Activated CD4-positive, CD25-positive, alpha-beta regulatory T cell treated with anti-CD3 and anti-CD28 coated beads, Interleukin-2, amount 50 U/mL, for 24 hours (primary cell): ENCODE measurements at places on chromosomes 7 and 10.
A peak's percentile ranks its signal among the peaks of the same experiment; 100 is the strongest.

- ATAC-seq = peak; percentile 69
Measured at GRCh38 chr10:21372651-21373410, 152.7 kb downstream of the SKIDA1 start.

GRCh38 chr10:112362833-112363232 lies 11.1 kb upstream of the ACSL5 start:
- ATAC-seq = no peak

- ATAC-seq = no peak
Measured at GRCh38 chr10:59617996-59618395, 91.7 kb downstream of the SLC16A9 start.

DNA sequence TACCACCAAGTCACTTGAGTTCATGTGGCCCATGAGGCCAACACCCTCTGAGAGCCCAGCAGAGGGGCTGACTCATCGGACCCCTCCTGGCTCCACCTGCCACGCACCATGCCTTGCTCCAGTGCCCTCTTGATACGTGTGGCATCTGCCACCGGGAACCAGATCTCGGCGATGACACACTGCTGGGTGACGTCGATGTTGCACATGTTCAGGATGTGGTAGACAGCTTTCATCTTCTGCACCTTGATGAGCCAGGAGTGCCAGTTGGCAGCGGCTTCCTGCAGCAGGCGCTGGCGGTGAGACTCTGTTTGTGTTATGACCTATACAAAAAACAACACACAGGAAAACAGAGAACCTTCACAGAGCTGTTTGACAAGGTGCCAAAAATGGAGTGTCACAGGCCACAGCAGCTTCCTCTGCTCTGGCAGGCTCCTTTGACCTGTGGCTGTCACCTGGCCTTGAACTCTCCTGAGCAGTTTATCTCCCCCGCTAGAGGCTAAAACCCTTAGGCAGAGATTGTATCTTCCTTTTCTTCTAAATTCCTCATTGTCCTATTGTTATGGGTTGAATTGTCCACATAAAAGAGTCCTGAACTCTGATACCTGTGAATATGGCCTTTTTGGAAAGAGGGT lies 45.2 kb upstream of the TMEM213 start:
- ATAC-seq = peak; percentile 97

DNA sequence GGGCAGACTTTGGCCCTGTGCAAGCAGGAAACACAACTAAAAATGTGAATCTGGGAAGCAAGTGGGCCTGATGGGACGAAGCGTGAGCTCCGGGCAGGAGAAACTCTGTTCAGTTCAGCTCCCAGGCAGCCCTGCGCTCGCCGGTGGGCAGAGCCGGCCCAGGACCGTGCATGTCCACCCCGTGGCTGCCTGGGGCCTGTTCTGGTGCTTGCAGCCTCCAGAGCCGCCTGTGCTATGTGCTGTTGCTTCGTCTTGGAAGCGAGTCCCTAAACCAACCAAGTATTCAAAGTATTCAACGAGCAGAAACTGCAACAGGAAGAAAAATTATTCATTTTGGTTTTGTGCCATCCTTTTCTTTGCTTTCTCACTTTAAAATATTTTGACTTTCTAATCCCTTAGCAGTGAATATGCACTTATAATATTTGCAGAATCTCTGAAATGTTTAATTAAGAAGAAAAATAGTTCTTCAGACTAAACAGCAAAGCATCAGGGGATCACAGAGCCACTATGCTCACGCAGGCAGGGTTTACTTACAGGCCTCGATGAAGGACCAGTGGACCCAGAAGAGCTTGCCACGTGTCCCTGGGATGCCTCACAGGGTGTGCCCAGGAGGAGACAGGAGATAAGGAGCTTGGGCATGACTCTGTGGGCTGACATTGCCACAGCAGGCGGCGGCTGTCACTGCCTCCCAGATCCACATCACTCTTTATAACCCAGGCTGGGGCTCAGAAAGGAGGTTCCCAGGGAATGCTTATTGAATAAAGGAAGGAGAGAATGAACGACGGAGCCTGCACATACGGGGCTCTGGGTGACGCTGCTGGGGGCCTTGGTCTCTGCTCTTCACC lies 45.6 kb downstream of the VIPR2 start:
- ATAC-seq = no peak

DNA sequence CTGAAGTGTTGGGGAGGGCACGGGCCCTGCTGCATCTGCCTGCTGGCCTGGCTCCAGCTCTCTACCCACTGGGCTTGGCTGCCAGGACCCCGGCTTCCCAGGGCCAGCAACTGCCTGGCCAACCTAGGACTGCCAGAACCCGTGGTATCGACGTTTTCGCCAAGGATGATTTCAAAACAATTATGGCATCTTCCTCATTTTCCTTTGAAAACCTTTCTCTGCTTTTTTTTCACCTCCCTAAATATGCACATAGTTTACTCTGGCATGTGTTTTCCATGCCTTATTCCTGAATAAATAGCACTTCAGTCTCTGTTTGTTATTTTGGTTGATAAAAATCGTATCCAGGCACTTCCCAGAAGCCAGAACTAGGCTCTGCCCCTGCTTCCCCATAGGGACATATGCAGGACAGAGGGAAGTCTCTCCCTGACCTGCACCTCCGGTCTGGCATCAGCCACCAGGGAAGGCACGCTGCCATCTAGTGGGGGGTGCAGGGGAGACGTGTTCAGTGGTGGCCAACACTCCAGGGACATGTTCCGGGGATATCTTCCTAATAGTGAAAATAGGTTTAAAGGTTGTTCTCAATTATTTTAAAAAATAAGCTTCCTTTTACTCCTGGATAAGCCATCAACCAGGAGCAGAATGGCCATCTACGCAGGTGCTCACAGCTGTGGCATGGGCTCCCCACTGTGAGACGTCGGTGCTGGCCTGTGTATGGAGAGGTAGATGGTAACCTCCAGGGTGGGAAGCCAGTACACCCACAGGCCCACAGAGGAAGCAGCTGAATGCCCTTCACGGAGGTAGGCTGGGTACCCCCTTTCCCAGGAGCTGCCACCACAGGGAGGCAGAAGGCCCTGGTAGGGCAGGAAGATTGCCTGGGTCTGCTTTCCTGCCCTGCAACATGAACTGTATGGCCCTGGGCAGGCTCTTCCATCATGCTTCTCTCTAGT lies 30.7 kb upstream of the ANTXRL start:
- ATAC-seq = peak; percentile 76

GRCh38 chr10:29681676-29682448 lies 47.1 kb upstream of the SVIL start:
- peak; percentile 96 for ATAC-seq
